ENCODE measurements at places on chromosomes 16 and 17. TPM values are rescaled to one million over a fixed set of nuclear protein-coding genes. Genes with fewer than 3 reads are reported as not detected.

Gene SNAI3
- total RNA-seq: not detected

DNA sequence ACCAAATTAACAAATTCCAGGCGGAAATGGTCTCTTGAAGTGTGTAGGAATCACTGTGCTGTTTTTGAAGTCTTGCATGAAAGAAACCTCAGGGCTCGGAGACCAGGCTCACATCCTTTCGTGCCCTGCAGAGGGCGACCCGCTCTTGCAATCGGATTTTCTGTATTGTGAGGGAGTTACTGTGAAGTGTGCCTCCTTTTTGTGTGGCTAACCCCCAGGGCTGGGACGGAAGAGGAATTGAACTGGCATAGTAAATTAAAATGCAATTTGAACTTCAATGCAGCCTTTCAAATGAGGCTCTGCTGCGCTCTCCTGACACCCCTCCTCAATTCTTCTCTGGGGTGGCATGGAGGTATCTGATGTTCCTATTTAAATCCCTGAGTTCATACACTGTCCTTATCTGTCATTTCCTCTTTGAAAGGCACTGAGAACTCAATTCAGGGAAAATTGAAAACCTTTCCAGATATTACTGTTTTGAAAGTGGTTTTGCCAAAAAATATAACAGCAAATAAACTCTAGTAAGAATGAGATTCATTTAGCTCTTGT lies 51.5 kb upstream of the MGAT5B start:
- peaks cover 5% of the 10 kb centered on the region for H3K4me1 ChIP-seq
- H3K27me3 ChIP-seq: peaks cover 26% of the 10 kb centered on the region
- H3K4me3 ChIP-seq: no peak overlapping the region

DNA sequence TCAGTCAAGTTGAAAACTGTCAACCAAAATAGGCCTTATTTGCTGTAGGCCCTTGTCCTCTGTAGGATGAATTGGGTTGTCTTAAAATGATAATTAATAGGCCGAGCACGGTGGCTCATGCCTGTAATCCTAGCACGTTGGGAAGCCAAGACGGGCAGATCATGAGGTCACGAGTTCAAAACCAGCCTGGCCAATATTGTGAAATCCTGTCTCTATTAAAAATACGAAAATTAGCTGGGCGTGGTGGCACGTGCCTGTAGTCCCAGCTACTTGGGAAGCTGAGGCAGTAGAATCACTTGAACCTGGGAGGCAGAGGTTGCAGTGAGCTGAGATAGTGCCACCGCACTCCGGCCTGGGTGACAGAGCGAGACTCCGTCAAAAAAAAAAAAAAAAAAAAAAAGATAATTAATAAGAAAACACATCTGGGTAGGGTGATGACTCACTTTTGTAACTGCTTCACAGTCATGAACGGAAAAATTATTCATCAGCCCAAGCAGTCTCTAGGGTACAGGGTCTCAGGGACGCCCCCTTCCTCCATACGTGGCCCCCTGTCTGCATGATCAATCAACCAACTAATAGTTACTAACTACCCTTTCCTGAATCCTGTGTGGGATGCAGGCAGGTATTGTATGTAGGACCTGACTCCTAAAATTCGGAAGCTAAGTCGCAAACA lies 137.0 kb upstream of the RCVRN start:
- H3K27ac ChIP-seq: no peak overlapping the region
- no peaks in the 10 kb centered on the region for H3K4me1 ChIP-seq
- H3K36me3 ChIP-seq: no peaks in the 10 kb centered on the region
- no peak for DNase-seq

GRCh38 chr16:89061590-89062380 lies 31.9 kb upstream of the ACSF3 start:
- H3K4me1 ChIP-seq: no peaks in the 10 kb centered on the region
- no peak for DNase-seq
- H3K27me3 ChIP-seq: peaks cover 34% of the 10 kb centered on the region
- no peaks in the 10 kb centered on the region for H3K36me3 ChIP-seq
- no peak overlapping the region for H3K4me3 ChIP-seq

- H3K4me1 ChIP-seq: peaks cover 15% of the 10 kb centered on the region
- no peak overlapping the region for H3K4me3 ChIP-seq
- H3K27ac ChIP-seq: no peak overlapping the region
- no peak for DNase-seq
- H3K27me3 ChIP-seq: no peaks in the 10 kb centered on the region
Measured at GRCh38 chr17:76368545-76368944, 14.8 kb upstream of the PRPSAP1 start.

- no peak for DNase-seq
- no peaks in the 10 kb centered on the region for H3K4me1 ChIP-seq
- no peak overlapping the region for H3K4me3 ChIP-seq
- H3K27ac ChIP-seq: no peak overlapping the region
- H3K36me3 ChIP-seq: no peaks in the 10 kb centered on the region
Measured at GRCh38 chr16:59170099-59170712, 436.1 kb upstream of the GOT2 start.

DNA sequence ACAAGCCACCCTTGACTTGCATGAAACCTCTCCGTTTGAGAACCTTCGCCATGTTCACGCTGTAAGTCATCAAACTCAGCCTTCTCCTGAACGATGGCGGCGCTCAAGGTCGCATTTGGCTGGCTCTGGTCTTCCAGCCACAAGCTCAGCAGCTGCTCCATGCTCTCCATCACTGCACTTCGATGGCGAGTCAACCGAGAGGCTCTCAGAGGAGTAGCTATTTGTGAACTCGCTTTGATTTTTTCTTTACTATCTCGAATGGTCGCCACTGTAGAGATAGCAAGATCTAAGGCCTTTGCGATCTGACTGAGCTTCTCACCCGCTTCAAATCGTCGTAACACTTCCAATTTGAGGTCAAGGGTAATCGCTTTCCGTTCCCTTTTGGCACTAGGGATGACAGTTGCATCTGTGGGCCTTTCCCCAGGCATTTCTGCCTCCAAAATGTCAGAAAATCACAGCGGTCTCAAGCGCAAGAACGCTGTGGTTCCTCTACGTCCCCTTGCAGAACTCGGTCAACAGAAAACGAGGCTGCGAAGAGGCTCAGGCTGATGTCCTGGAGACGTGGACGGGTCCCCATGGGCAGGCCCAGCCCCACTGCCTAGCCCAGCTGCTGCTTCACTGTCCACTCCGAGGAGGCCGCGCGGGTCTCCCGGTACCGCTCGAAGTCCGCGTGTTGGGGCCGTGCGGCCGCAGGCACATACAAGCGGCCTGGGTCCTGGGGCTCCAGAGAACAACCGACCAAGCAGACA lies 23.1 kb downstream of the DEF8 start:
- H3K36me3 ChIP-seq: peaks cover 33% of the 10 kb centered on the region
- H3K4me1 ChIP-seq: peaks cover 12% of the 10 kb centered on the region
- no peaks in the 10 kb centered on the region for H3K27me3 ChIP-seq
- no peak for DNase-seq
- peak overlapping the region; percentile 89 for H3K4me3 ChIP-seq

GRCh38 chr16:27952811-27953210 lies 110.7 kb downstream of the GSG1L start:
- no peaks in the 10 kb centered on the region for H3K36me3 ChIP-seq
- no peak overlapping the region for H3K27ac ChIP-seq
- no peaks in the 10 kb centered on the region for H3K4me1 ChIP-seq
- DNase-seq: no peak
- H3K4me3 ChIP-seq: no peak overlapping the region

DNA sequence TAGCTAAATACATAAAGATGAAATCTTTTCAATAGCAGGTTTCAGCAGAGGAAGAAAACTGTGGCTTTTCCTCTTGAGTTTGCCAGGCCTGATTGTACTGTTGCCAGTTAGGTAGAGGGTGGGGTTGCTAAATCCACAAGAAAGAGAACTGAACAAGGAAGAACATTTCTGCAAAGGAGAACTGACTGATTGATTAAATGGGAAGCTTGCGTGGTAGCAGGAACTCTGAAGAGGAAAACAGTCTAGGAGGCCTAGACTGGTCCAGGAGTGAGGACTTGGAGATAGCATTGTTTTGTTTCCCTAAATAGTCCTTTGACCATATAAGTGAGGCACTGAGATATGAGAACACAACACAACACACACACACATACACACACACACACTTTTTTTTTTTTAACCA lies 18.8 kb downstream of the LRRC36 start:
- no peak overlapping the region for H3K4me3 ChIP-seq
- H3K27ac ChIP-seq: no peak overlapping the region
- H3K27me3 ChIP-seq: no peaks in the 10 kb centered on the region
- DNase-seq: no peak
- H3K36me3 ChIP-seq: no peaks in the 10 kb centered on the region

GRCh38 chr16:61946019-61946418 lies 90.2 kb downstream of the CDH8 start:
- no peak overlapping the region for H3K27ac ChIP-seq
- no peaks in the 10 kb centered on the region for H3K36me3 ChIP-seq
- no peaks in the 10 kb centered on the region for H3K4me1 ChIP-seq
- H3K4me3 ChIP-seq: no peak overlapping the region
- no peak for DNase-seq

DNA sequence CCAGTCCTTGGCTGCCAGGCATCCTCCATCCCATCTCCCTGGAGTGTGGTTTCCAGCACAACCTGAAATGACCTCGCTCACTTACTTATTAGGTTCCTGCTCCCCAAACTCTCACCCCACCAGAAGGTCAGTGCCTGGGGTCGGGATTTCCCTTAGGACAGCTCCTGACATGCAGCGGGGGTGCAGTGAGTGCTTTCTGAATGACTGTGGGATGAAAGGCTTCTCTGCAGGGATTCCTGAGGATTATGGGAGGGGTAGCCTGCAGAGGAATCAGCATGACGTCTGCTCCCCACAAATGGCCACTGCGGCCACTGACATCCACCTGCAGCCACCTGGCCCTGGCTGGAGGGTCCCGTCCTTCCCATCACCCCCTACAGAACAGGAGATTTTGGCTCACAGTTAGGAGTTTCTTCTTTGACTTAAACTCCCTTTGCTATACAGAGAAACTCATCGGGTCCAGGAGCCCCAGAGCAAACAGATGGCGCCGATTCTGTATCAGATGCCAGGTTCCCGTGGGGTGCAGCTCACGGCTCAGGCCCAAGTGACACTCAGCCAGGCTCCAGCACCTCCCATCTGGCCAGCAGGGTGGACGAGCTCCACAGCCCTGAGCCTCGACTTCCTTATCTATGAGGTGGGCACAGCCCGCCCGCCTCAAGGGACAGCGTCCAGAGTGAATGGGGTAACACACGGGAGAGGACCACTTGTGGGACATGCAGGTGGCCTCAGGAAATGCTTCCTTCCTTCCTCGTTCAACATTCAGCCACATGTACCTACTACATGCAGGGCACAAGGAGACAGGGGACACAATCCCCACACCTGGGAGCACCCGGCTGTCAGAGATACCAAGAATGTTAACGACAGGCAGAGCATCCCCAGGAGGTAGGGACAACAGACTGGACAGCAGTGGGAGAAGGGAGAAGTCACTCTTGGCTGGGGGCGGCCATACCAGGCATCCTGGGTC lies 69.8 kb downstream of the RMI2 start:
- H3K27me3 ChIP-seq: no peaks in the 10 kb centered on the region
- H3K36me3 ChIP-seq: no peaks in the 10 kb centered on the region
- H3K4me3 ChIP-seq: no peak overlapping the region
- DNase-seq: no peak
- no peak overlapping the region for H3K27ac ChIP-seq

- peaks cover 37% of the 10 kb centered on the region for H3K36me3 ChIP-seq
- H3K4me1 ChIP-seq: peaks cover 38% of the 10 kb centered on the region
- DNase-seq: no peak
- H3K4me3 ChIP-seq: peak overlapping the region; percentile 95
- H3K27me3 ChIP-seq: no peaks in the 10 kb centered on the region
- peak overlapping the region; percentile 94 for H3K27ac ChIP-seq
Measured at GRCh38 chr17:40099619-40100418, 570 bp downstream of the NR1D1 start.

- no peak for DNase-seq
- H3K4me3 ChIP-seq: no peak overlapping the region
- H3K36me3 ChIP-seq: no peaks in the 10 kb centered on the region
- no peaks in the 10 kb centered on the region for H3K4me1 ChIP-seq
- H3K27me3 ChIP-seq: peaks cover 15% of the 10 kb centered on the region
- H3K27ac ChIP-seq: no peak overlapping the region
Measured at GRCh38 chr17:4436846-4437245, 3.1 kb downstream of the SPNS3 start.

GRCh38 chr16:57566436-57566835 lies 24.0 kb downstream of the ADGRG5 start:
- H3K4me3 ChIP-seq: no peak overlapping the region
- DNase-seq: no peak
- no peak overlapping the region for H3K27ac ChIP-seq
- H3K36me3 ChIP-seq: no peaks in the 10 kb centered on the region

GRCh38 chr16:82605863-82606620 lies 20.7 kb upstream of the CDH13 start:
- H3K36me3 ChIP-seq: no peaks in the 10 kb centered on the region
- no peaks in the 10 kb centered on the region for H3K27me3 ChIP-seq
- no peak for DNase-seq
- no peak overlapping the region for H3K4me3 ChIP-seq
- H3K27ac ChIP-seq: no peak overlapping the region

DNA sequence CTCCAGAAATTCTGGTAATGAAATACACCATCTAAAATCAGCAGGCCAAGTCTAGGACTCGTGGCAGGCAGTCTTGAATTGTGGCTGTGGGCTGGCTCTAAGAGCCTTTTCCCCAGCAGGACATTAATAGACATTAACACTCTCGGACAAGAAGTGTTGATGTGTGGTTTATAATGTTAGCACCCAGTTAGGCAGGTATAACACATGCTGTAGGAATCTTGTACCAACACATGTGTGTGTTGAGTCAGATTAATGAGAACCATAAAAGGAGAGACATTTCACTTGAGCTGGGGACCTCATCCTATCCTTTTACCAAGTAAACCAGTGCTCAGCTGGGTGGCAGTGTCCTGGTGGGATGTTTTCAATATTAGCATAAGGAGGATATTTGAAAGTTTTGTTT lies 264.5 kb downstream of the FTO start:
- no peaks in the 10 kb centered on the region for H3K27me3 ChIP-seq
- no peak overlapping the region for H3K27ac ChIP-seq
- no peak for DNase-seq
- no peaks in the 10 kb centered on the region for H3K4me1 ChIP-seq

DNA sequence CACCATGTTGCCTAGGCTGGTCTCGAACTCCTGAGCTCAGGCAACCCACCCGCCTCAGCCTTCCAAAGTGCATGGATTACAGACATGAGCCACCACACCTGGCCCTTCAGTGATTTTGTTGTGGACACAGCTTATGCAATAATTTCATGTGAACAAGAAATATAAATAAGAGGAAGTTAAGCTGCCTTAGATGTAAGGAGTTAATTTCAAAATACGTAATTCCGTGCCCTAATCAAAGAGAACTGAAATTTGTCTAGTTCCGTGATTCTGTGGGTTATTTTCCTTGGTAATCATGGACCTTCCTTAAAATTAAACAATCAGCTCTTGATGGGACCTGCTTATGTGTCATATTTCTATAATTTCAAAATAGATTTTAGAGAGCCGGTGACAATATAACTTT lies 11.9 kb downstream of the TVP23A start:
- no peak overlapping the region for H3K27ac ChIP-seq
- no peaks in the 10 kb centered on the region for H3K27me3 ChIP-seq
- no peaks in the 10 kb centered on the region for H3K4me1 ChIP-seq
- no peak for DNase-seq
- H3K36me3 ChIP-seq: no peaks in the 10 kb centered on the region

GRCh38 chr17:18021372-18021771 lies 17.6 kb downstream of the ATPAF2 start:
- no peak overlapping the region for H3K27ac ChIP-seq
- no peak for DNase-seq
- H3K27me3 ChIP-seq: no peaks in the 10 kb centered on the region

All from MCF 10A (cell line).